Tongue (tissue), 3 donors: ENCODE measurements at places on chromosomes 2 and 18. TPM values are rescaled to one million over a fixed set of nuclear protein-coding genes. Genes with fewer than 3 reads are reported as not detected.

Gene PKDCC
- total RNA-seq = 121 TPM

Gene DUSP11
- 33.7 TPM for total RNA-seq

Gene MARCO
- total RNA-seq = 2.7 TPM

Gene CCDC148
- total RNA-seq = 2.1 TPM

GRCh38 chr2:233331536-233331935, 22.8 kb upstream of the DGKD start:
- DNase-seq = no peak

DNA sequence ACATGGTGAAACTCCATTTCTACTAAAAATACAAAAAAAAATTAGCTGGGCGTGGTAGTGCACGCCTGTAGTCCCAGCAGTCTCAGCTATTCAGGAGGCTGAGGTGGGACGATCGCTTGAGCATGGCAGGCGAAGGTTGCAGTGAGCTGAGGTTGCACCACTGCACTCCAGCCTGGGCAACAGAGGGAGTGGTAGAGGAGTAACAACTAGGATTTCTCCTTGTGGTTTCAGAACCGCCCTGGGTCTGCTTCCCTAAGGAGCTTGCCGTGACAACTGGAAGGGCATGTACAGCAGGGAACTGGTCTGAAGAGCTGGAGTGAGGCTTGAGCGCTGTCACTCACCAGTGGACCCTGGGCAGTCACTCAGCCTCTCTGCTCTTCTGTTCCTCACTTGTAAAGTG, 29.1 kb downstream of the REEP1 start:
- DNase-seq = no peak

DNA sequence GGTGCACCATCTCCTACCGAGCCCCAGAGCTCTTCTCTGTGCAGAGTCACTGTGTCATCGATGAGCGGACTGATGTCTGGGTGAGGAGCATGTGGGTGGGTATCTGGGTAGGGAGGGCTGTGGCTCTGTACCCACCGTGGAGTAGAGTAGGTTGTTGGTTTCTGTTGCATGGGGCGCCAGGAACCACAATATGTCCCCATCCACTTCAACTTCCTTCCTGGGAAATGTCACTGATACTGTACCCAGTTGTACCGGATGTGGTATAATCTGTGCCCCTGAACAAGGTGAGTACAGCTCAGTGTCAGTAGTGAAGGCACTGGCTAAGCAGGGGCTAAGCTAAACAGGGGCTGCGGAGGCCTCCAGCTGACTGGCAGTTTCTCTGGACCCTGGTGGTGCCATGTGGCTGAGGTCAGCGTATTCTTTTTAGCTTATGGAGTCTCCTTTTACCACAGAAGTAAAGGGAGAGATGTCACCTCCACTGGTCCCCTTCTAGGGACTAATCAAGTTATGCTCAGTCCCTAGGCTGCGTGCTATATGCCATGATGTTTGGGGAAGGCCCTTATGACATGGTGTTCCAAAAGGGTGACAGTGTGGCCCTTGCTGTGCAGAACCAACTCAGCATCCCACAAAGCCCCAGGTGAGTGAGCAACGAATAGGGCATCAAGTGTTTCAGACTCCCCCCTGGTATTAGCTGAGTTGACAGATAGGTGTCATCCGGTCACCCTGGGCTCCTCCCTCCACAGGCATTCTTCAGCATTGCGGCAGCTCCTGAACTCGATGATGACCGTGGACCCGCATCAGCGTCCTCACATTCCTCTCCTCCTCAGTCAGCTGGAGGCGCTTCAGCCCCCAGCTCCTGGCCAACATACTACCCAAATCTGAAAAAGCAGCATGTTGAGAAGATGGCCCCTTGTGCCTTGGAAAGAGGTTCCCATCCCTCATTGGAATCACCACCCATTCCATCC, 2.7 kb downstream of the STK16 start:
- DNase-seq = no peak

DNA sequence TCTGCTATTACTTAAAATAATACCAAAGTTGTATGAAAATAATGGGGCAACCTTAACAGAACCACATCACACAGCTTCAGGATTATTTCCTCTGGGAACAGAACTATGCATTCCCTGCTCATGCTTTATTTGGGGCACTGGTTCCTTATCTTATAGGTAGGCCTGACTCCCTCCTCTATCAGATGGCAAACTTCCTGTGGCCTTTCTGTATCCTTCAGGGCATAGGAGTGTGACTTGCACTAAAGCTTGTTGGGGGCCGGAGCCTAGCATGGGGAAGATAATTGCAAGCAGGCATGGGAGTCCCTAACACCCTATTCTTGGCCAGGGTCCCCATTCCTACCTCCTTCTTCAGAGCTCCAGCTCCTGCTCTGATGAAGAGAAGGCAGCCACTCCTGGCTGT, 167.2 kb upstream of the SERTAD2 start:
- DNase-seq = no peak
